NCI-H1694 treated with DMSO at 0.1 percent for 48 hours (cell line): ENCODE measurements at places on chromosomes 5 and 9.
A peak's percentile ranks its signal among the peaks of the same experiment; 100 is the strongest.

DNA sequence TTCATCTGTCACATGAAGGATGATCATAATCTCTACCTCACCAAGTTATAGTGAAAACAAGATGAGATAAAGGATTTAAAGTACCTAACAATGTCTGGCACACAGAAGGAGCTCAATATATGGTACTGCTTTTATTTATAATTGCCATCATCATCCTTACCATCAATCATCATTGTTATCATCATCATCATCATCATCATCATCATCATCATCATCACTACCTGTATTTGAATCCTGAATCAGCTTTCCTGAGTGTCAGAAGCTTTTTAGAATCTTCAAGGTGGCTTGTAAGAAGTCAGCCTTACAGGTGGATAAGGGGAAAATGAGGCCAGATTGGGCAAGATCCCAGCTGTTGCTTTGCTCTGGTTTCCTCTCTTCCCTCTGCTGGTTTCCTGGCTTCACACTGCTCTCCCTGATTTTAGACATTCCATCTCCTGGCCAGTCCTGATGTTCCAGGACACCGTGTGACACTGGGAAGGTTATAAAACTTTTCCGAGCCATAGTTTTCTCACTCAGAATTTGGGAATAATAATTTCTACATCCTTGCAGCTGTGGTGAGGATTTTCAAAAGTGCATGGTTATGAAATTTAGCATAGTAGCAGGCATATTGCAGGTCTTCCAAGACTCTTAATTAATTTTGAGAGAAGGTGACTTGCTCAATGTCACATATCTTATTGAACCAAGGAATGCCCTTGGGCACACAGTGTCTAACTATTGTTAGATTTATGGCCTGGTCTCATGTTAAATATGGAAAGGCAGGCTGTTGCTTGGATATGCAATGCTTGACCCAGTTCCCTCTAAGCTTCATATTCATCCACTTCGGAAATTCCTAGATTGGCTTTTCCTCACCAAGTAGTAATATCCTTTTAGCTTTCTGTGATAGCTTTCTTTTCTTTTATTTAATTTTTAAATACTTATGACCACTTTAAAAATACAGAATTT lies 160.7 kb downstream of the TMEM38B start:
- no peak for DNase-seq

DNA sequence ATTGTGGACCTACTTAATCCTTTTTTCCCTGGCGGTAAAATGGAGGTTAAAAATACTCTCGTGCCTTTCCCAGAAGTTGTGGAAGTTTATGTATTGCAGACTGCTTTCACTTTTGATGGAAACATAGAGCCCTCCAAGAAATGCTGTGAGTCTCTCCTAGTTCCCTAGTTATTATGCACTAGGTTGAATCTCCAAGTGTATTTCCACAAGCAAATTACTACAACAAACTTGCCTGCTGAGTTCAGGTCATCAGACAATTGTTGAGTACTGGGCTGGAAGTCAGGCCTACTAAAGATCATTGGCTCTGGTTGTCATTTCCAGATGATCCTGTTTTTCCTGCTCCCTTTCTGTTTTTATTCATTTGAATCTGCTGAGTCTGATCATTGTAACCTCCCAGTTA lies 104.1 kb downstream of the CD180 start:
- no peak for DNase-seq

GRCh38 chr5:123921193-123921592 lies 409.2 kb downstream of the CSNK1G3 start:
- no peak for DNase-seq

GRCh38 chr9:81590688-81591087 lies 98.7 kb downstream of the TLE1 start:
- no peak for DNase-seq

DNA sequence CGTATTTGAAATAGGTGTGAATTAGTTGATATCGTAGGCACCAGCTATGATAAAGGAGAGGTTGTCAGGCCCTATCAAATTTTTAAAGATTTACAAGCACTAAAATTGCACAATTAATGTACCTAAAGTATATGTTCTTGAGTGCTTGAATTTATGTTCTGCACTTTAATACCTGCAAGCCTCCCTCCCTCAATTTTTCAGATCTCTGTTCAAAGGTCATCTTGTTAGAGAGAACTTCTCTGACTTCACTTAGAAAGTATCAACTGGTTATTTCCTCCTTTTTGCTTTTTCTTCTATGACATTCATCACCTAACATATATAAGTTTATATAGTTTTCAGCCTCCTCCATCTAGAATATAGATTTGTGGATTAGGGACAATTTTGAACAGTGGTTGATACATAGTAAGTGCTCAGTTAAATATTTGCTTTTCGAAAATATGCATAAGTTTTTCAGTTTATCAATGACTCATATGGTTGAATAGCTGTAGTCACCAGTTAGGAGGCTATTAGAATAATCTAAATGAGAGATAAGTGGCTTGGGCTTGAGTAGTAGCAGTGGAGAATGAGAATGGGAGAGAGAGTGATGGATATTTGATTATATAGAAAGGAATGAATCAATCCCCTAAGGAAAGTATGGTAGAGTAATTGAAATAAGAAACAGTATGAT lies 37.3 kb downstream of the LOX start:
- DNase-seq: no peak

DNA sequence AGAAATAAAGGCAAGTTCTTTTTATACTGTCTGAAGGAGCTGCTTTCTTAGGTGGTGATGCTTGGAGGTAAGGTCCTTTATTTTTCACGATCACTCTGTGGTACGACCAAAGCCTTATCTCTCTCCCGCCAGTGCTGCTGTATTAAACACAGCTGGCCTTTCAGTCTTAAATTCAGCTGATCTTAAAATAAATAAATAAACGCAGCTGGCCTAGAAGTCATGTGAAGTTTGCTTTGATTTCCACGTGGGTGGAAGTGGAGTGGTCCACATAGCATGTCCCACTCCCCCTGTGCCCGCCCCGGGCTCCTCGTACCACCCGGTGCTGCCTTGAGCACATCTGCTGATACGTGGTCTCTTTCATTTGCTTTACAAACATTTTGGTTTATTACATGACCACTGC lies 260.4 kb downstream of the FANCC start:
- DNase-seq: no peak

DNA sequence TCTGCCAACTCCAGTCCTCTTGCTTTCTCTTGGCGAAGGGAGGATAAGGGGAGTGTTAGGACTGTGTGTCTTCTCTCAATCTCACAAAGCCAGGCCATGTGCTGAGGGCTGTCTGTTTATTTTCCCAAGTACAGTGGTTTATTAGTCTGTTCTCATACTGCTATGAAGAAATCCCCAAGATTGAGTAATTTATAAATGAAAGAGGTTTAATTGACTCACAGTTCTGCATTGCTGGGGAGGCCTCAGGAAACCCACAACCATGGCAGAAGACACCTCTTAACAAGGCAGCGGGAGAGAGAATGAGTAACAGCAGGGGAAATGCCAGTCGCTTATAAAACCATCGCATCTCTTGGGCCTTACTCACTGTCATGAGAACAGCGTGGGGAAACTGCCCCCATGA lies 36.2 kb upstream of the CKS2 start:
- DNase-seq: no peak

GRCh38 chr5:108727236-108727650 lies 20.5 kb upstream of the FER start:
- DNase-seq: no peak

DNA sequence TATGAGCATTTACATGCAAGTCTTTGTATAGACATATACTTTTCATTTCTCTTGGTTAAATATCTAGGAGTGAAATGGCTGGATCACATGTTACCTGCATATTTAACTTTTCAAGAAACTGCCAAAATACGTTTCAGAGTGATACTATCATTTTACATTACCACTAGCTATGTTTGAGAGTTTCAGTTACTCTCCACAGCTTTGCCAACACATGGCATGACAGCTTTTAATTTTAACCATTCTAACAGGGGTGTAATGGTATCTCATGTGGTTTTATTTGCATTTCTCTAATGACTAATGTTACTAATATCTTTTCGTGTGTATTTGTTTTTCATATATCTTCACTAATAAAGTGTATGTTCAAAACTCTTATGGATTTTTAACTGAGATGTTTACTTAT lies 99.8 kb downstream of the DTWD2 start:
- no peak for DNase-seq

DNA sequence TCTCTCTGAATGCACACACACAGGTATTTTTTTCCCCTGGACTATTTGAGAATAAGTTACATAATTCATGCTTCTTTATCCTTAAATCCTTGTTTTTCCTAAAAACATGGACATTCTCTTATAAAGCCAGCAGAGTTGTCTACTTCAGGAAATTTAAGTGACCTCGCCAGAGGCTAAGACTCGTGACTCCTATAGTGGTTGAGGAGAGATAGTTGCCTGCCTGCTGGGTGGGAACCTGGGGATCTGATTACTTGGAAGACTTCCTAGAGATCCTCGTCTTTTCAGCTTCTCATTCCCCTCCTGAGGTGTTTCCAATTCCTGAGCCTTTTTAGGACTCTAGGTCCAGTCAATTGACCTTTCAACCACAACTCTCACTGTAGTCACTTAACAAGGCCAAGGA lies 5.5 kb downstream of the SLC30A5 start:
- no peak for DNase-seq

DNA sequence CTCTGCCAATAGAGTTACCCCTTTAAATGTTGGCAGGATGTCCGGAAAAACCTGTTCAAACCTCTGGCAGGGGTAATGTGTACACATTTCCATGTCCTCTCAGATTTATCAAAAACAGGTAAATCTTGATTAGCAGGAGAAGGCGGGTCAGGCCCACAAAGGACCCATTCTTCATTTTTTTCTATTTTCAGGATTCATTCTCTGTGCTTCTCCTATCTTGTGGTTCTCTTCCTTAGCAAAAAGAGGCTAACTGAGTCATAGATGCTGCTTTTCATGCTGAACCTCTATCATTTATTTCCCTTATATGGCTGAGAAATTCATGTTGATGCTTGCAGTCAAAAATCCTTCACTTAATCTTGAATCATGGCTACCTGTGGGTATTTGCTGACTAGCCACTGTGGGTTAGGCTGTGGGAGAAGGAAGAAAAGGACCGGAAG lies 112.7 kb upstream of the IQGAP2 start:
- DNase-seq: no peak

DNA sequence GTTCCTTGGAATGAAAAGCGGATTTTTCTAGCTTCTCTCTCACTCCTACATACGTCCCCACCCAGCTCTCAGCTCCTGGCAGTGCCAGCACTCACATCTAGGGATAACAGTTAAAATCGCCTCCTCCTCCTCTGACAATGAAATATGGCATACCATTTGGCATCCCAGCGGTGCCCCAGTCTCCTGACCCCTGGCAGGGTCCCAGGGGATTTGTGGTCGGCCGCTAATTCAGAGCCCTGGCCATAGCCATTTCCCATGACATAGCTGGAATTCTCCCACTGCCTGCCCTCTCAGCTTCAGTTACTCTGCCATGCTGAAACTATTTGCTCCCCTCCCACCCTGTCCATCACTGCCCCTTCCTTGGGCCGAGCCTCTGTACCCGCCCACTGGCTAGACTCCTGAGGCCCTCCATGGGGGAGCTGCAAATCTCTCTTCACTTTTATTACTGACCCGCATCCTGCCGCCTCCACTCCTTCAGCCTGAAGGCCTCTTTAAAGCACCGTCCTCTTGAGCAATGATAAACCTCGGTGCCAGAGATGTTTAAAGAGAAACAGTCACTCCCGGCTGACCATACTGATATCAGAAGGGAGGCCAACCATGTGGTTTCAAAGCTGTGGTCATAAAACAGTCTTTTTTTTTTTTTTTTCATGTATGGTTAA lies 139.8 kb downstream of the SLIT3 start:
- no peak for DNase-seq

DNA sequence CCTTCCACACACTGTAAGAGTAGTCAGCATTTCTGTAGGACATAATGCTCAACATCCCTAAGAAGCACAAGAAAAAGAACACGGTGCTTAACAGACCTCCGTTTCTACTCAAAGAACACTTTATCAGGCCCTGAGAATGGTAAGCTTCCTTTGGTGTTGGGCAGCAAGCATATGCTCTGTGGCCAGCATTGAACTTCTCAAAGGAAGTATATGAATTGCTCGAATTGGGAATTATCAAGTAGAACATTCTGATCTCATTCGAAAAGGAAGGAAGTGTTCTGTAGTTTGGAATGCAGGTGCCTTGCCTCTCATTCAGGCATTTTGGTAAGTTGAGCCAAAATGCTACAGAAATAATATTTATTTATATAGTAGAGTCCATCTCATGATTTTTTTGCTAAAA lies 61.0 kb downstream of the C5 start:
- DNase-seq: no peak

GRCh38 chr9:136805207-136805740 lies 2.5 kb upstream of the RABL6 start:
- no peak for DNase-seq

DNA sequence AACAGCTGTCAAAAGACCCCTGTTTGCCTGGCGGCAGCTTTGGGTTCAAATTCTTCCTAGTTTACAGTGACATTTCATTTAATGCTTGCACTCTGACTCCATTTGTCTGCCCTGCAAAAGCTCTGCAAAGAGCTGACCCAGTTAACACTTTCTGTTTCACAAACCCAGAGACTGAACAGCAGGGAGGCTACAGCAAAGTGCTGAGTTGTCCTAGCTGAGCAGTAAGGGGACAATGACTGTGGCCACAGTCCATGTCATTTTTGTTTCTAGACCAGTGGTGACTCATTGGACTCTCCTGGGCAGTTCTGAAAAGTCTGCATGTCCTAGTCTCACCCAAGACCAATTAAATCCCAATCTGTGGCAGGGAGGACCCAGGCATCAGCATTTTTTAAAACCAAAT lies 994.8 kb upstream of the WWC1 start:
- DNase-seq: no peak

GRCh38 chr5:38953426-38954012 lies 107.7 kb downstream of the OSMR start:
- DNase-seq: no peak

DNA sequence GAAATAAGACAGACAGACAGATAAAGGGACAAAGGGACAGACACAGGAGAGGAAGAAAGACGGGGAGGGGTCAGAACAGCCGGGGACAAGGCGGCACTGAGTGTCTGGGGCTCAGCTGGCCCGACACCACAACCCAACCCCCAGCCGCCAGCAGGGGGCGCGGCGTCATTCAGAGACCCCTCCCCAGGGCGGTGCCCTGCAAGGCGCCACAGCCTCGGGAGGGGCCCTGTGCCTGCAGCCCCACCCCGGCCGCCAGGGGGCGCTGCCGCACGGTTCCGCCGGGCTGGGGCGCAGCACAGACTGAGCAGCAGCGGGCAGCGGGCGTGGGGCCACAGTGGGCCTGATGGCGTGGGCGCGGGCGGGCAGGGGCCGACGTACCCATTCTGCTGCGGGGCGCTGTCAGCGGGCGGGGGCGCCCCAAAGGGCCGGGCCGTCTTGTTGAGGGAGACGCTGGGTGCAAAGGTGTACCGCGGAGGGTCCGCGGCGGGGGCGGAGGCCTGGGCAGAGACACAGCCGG lies 5.9 kb downstream of the PDLIM7 start:
- peak; percentile 60 for DNase-seq
